CD8-positive, alpha-beta memory T cell (primary cell): ENCODE measurements at places on chromosomes 2 and 18. TPM values are rescaled to one million over a fixed set of nuclear protein-coding genes. Genes with fewer than 3 reads are reported as not detected.
A peak's percentile ranks its signal among the peaks of the same experiment; 100 is the strongest.

Gene NT5C1B
- not detected for total RNA-seq

Gene CSRNP3
- not detected for total RNA-seq

Gene AKAIN1
- total RNA-seq: not detected

Gene CYP27A1
- 1.2 TPM for total RNA-seq

Gene ABCG5
- not detected for total RNA-seq

Gene FOXD4L1
- total RNA-seq: 0.18 TPM

Gene SH3BP4
- 0.18 TPM for total RNA-seq

Gene SULT1C4
- not detected for total RNA-seq

Gene SAG
- total RNA-seq: not detected

Gene EHD3
- 2.3 TPM for total RNA-seq

Gene C1QL2
- not detected for total RNA-seq

Gene TUBA3E
- not detected for total RNA-seq

Gene NUP35
- total RNA-seq: 42.5 TPM

- peak; percentile 90 for DNase-seq
Measured at GRCh38 chr18:48928787-48929186, 22.0 kb downstream of the SMAD7 start.

DNA sequence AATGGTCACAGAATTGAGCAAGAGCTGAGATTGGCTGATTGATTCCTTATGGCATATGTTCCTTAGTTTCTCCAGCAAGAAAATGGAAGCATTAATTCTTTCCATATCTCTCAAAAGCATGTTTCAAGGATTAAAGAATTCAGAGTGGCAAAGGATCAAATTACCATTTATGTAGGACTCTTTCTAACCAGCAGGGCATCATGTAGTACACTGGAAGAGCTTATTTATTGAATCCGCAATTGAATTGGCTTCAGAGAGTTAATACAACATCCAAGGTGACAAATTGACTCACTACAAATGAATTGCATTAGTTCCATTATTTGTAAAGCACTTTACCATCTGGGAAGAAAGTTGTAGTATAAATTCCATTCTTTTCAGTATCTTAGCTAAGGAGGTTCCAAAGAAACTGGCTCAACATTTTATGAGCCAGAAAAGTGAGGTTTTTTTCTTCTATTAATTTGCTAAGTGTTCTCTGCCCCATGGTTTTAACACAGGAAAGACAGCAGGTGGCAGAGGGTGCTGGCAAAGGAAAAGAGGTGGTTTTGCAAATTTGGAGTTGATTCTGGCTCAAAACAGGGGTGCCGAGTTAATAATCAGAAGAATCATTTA lies 409.9 kb downstream of the MTX2 start:
- no peak for DNase-seq

- no peak for DNase-seq
Measured at GRCh38 chr2:209661286-209661894, 110.2 kb upstream of the UNC80 start.

DNA sequence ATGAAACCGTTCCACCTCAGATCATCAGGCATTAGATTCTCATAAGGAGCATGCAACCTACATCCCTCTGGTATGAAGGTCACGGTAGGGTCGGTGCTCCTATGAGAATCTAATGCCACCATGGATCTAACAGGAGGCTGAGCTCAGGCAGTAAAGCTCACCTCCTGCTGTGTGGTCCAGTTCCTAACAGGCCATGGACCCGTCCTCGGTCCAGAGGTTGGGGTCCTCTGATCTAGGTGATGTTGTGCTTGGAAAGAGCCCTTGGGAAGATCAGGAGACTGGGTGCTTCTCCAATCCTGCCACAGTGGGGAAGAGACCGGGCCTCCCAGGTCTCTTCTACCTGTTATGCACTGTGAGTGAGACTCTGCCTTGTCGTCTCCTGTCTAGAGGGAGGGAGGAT lies 104.6 kb downstream of the ACKR3 start:
- no peak for DNase-seq

GRCh38 chr2:11985817-11986566 lies 239.6 kb downstream of the LPIN1 start:
- no peak for DNase-seq

GRCh38 chr2:108575132-108575966 lies 41.1 kb downstream of the LIMS1 start:
- no peak for DNase-seq

GRCh38 chr2:9811679-9812511 lies 31.4 kb upstream of the TAF1B start:
- DNase-seq: no peak

GRCh38 chr2:129758784-129759471 lies 220.5 kb upstream of the RAB6C start:
- no peak for DNase-seq

GRCh38 chr2:206098471-206098870 lies 12.5 kb upstream of the INO80D start:
- no peak for DNase-seq

GRCh38 chr2:129061069-129061768 lies 742.6 kb upstream of the HS6ST1 start:
- DNase-seq: no peak

- DNase-seq: no peak
Measured at GRCh38 chr2:36789181-36789804, 92.8 kb downstream of the VIT start.

DNA sequence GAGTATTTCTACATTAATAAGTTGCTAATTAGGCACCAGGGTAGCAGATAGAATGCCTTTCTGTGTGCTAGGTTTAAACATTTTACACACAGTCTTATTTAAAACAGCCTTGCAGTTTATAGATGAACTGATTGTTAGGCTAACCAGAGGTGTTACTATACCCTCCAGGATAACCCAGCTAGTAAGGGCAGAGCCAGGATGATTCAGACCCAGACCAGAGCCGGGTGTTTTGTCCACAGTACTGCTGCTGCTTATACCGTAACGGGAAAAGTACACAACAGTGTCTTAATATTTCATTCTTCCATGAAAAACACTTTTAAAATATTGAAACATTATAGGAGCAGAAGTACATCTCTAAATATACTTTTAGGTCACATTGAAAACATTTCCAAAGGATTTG lies 82.7 kb downstream of the MALT1 start:
- no peak for DNase-seq

DNA sequence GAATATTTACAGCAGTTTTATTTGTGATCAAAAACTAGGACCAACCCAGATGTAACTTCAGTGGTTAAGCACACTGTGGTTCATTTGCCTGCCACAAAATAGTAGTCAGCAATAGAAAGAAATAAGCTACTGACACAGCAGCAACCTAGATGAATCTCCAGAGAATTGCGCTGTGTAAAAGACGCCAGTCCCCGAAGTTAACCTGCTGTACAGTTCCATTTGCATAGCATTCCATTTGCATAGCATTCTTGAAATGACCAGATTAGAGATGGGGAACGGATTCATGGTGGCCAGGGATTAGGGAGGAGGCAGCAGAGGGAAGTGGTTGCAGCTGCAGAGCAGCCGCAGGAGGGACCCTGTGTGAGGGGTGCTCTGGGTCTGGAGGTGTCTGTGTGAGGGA lies 39.3 kb upstream of the NFATC1 start:
- no peak for DNase-seq

GRCh38 chr2:67214585-67215185 lies 182.4 kb upstream of the ETAA1 start:
- no peak for DNase-seq

GRCh38 chr2:3489764-3490115 lies 29.6 kb downstream of the ADI1 start:
- DNase-seq: no peak

DNA sequence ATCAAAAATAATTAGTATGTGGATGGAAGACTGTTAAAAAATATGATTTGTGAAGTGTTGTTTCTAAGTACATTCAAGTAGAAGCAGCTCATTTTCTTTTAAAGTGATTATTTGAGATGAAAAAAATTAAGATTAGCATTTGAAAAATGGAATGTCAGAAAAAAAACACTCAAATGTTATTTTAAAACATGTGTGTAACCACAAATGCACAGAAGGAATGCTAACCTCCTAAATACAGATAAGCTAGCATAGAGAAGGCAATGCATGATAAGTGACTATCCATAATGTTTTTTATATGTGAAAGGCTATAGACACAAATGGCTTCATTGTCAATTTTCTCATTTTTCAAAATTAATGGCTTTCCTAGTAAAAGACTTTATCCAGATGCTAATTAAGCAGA lies 198.9 kb downstream of the NYAP2 start:
- no peak for DNase-seq

- DNase-seq: no peak
Measured at GRCh38 chr2:201360256-201360655, 3.1 kb upstream of the FLACC1 start.

- no peak for DNase-seq
Measured at GRCh38 chr2:142930835-142931398, 53.5 kb downstream of the KYNU start.

- DNase-seq: no peak
Measured at GRCh38 chr2:197851451-197851850, 47.1 kb downstream of the PLCL1 start.

- DNase-seq: no peak
Measured at GRCh38 chr2:75565472-75566462, 5.0 kb upstream of the EVA1A start.

- DNase-seq: no peak
Measured at GRCh38 chr2:168671932-168672331, 130.5 kb upstream of the NOSTRIN start.

DNA sequence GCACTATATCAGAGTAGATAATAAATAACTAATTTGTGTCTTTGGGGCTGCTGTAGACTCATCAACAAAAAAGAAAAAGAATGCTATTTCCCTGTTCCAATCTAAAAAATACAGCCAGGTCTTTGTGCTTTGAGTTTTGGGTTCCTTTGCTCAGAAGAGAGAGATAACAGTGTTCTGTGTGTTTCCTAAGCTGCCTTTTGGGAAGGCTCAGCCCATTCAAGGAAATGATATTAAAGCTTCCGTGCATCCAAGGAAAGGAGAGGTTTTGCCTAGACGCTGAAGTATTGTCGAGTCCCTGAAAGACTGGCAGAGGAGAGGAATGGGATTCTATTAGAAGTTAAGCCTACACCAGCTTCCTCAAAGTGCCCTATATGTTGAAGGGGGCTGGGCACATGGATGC lies 25.8 kb upstream of the LRP2 start:
- no peak for DNase-seq

DNA sequence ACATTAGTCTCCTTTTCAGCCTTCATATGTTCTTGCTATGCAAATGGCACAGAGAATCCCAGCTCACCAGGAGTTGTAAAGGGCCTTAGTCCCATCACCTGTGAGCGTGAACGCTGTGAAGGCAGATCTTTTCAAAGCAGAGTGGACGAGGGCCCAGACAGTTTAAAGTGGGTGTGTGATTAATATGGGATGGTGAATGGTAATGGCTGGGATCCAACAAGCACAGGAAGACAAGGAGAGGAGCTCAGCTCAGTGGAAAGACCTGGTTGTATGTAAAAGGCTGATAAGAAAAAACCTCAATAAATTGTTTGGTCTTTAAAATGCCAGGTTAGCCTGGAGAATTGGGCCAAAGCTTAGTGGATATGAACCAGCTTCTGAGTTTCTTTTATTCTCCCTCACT lies 326.2 kb downstream of the NYAP2 start:
- no peak for DNase-seq

GRCh38 chr2:64337314-64337713 lies 116.6 kb upstream of the LGALSL start:
- no peak for DNase-seq

DNA sequence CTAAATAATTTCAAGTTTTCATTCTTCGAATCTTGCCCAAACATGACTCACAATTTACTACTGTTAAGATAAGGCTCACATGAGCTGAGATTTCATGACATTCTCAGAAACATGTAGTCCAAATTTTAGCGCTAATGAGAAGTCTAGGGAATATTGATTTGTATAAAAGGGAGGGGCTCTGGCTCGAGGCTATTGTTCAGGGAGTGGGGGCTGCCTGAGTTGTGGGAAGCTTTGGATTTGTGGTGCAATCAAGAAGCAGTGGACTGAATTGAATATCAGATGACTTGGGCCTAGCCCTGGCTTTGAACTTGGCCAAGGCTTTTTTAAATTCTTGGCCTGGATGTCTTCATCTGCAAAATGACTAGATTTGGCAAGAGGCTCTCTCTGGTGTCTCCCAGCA lies 674.9 kb upstream of the FANCL start:
- no peak for DNase-seq

- DNase-seq: no peak
Measured at GRCh38 chr18:74149878-74150277, 1.6 kb downstream of the TIMM21 start.

DNA sequence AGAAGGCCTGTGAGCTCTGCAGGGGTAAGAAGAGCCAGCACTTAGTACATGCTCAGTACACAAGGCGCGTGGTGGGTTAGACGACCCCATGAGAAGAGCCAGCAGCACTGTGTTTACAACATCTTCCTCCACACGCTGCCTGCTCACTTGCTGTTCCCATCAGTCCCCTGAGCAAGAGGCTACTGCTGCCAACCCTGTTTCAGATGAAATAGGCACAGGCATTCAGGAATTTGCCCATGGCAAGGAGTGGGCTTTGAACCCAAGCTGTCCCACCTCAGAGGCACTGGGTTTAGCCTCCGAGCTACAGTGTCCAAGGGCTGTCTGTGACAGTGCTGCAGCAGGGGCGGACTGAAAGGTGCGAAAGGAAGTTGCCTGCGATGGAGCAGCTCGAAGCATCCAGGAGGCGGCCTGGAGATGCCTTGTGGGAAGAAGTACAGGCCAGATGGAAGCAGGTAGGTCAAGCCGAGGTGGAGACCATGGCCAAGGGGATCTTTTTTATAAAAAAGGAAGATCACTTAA lies 121.5 kb upstream of the PXDN start:
- no peak for DNase-seq

- DNase-seq: no peak
Measured at GRCh38 chr2:105567996-105568494, 169.2 kb upstream of the FHL2 start.

DNA sequence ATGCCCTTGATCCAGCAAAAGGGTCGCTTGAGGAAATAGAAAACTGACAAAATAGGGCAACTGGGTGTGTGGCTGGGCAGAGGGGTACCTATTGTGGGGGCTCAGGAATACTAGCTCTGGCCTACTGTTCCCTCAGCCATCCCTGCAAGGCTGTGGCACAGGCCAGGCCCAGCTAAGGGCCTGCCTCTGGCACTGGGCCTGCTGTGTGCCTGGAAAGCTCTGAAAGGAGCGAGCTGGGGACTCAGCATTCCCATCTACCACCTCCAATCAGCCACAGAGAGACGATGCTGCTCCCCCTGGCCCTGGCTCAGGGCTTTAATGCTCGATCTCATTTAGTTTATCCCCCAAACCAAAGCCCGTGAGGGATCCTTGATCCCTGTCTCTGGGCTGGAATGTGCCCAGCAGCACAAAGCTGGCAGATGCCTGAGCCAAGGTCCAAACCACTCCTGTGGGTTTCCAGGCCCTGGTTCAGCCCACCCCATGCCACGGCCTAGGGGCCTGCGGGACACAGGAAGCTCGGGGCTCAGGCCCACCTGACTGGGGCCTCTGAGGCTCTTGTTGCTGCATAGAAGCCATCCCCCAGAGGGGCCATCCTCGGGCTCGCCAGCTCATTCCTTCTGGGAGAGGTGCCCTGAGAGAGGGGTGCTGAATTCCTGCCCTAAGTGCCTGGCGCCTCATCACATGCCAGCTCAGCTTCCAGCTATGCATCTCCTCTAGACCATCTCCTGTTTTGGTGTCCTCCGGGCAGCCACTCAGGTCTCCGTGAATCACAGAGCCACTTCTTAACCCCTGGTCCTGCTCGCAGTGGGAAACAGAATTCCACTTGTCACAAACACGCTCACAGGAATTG lies 43.0 kb upstream of the KCNF1 start:
- no peak for DNase-seq

GRCh38 chr2:159933727-159934049 lies 128.7 kb downstream of the PLA2R1 start:
- no peak for DNase-seq

GRCh38 chr18:49798001-49798400 lies 15.3 kb downstream of the ACAA2 start:
- DNase-seq: no peak

- no peak for DNase-seq
Measured at GRCh38 chr2:227482638-227483340, 10.8 kb downstream of the AGFG1 start.
